ENCODE measurements at places on chromosomes 2 and 18. TPM values are rescaled to one million over a fixed set of nuclear protein-coding genes. Genes with fewer than 3 reads are reported as not detected.
A peak's percentile ranks its signal among the peaks of the same experiment; 100 is the strongest.

DNA sequence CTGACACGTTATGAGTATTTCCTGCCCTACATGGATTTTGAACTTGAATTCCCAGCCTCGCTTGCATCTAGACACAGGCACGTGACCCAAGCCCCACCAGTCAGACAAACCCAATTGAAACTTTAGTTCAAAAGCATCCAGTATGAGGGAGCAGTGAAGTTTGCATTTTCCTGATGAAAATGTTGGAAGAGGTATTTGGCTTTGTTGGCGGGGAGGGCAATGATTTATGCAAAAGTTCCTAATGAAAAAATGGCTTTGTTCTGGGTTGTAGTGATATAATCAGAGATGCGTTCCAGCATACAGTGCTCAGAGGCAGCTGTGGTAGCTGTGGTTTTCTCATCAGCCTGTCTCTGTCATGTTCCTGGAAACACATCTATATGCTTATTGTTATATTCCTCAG, 36.8 kb upstream of the CPS1 start:
- H3K4me3 ChIP-seq = no peak overlapping the region
- no peak for DNase-seq
- no peak overlapping the region for H3K27ac ChIP-seq
- no peaks in the 10 kb centered on the region for H3K36me3 ChIP-seq
- H3K27me3 ChIP-seq = no peaks in the 10 kb centered on the region

DNA sequence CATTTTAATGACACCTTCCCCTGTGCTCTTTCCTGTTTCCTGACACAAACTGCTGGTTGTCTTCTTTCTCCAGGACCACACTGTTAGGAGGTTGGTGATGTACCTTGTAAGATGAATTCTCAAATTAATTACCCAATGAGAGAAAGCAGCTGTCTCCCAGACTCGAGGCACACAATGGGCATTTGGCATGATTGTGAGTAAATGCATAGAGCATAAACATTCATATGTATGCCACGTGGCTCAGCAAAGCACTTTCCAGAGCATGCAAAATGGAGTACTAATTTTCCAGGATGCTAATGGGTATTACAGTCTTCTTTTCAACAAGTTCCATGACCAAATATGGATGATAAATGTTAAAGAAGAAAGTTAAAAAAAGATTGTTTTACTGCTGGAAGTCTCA, 235.2 kb upstream of the KLHL29 start:
- no peaks in the 10 kb centered on the region for H3K36me3 ChIP-seq
- DNase-seq = no peak
- H3K4me1 ChIP-seq = peaks cover 9% of the 10 kb centered on the region
- H3K27ac ChIP-seq = no peak overlapping the region

DNA sequence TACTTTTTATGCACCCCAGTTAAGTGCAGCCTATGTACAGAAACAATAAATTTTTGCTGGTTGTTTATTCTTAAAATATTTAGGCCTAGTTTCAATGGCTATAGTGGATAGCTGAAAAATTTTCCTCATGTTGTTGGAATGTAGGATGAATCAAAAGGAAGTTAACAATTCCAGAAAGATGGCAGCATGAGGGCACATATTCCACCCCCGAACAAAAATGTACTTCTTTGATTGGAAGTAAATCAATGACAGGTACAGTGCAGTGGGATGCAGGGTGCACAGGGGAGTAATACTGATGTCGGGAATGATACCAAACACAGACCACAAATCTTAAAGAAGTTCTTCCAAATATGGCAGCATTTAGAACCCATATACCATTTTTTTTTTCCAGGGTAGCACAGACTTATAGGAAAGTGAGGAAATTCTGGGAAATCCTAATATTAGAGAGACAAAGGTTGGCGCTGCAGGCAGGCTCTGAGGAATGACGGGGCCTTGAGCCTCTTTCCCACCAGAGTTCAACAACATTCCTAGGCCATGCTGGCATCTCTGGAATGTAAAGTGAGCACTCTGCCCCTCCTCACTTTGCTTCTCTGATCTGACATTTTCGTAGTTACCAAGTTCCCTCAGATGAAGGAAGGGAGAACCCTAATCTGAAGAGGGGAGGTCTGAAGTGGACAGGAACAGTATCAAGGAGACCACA, 36.6 kb upstream of the IKZF2 start:
- H3K27me3 ChIP-seq = no peaks in the 10 kb centered on the region
- peak; percentile 72 for DNase-seq
- peaks cover 12% of the 10 kb centered on the region for H3K36me3 ChIP-seq
- H3K27ac ChIP-seq = peak overlapping the region; percentile 100

DNA sequence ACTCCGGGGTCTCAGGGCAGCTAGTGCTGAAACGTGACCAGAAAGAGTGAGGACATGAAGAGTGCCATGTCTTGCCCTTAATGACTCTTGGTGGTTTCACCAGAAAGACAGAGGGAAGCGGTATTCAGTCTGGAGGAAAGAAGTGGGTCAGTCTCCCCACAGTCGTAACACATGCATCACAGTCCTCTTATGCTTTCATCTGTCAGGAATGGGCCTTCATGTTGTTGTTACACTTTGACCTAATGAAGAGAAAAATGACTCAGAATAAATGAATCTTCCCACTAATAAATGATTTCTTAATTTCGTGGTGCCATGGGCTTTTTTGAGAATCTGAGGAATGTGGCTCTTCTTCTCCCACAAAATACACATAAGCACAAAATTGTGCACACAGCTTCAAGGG, 103.2 kb downstream of the SLC8A1 start:
- no peak overlapping the region for H3K4me3 ChIP-seq
- DNase-seq = no peak
- H3K27ac ChIP-seq = no peak overlapping the region
- H3K4me1 ChIP-seq = no peaks in the 10 kb centered on the region
- H3K36me3 ChIP-seq = no peaks in the 10 kb centered on the region

DNA sequence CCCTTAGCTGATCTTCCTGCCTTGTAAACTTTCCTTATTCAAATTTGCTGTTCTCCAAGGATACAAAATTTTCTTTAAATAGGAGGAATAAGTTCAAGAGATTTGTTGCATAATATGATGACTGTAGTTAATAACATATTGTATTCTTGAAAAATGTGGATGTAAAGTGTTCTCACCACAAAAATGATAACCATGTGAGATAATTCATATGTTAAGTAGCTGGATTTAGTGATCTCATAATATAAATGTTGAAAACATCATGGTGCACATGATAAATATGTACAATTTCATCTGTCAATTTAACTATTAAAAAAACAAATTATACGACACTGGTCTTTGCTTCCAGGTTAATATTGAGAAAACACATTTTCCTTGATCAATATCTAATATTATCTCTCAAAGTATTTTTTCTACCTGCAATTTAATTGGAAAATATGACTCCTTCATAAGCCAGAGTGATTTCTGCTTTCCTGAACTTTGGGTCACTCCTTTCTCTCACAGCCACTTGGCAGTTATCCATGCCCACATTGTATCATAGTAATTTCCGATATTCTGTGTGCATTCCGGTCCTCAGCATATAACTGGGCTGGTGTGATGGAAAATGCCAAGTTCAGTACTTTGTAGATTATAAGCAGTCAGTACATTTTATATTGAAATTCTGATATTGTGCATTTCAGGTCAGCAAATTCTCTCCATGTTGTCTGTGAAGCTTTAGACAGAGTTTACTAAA, 152.6 kb downstream of the GULP1 start:
- peaks cover 47% of the 10 kb centered on the region for H3K4me1 ChIP-seq
- DNase-seq = no peak
- H3K4me3 ChIP-seq = no peak overlapping the region
- H3K27ac ChIP-seq = no peak overlapping the region
- no peaks in the 10 kb centered on the region for H3K27me3 ChIP-seq
- H3K36me3 ChIP-seq = peaks cover 9% of the 10 kb centered on the region

DNA sequence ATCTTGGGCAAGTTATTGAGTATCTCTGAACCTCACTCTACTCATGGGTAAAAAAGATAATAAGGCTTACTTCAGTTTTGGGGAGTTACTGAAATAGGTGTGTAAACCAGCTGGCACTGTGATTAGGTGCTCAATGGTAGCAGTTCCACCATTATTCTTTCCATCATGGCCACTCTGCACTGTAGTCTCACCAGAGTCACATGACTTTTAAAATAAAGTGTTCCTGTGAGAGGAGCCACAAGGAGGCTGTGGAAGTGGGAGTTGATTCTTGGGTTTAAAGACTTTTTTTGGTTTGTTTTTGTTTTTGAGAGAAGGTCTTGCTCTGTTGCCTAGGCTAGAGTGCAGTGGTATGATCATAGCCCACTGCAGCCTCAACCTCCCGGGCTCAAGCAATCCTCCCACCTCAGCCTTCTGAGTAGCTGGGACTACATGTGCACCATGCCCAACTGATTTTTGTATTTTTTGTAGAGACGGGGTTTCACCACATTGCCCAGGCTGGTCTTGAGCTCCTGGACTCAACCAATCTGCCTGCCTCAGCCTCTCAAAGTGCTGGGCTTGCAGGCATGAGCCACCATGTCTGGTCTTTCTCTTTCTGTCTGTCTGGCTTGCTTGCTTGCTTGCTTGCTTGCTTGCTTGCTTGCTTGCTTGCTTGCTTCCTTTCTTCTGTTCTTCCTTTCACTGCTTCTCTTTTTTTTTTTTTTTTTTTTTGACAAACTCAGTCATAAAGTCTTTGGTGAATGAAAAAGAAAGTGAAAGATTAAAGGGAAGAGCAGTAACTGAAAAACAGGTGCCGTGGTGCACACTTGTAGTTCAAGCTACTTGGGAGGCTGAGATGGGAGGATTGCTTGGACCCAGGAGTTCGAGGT, 21.2 kb upstream of the ACVR1 start:
- H3K27me3 ChIP-seq = peaks cover 13% of the 10 kb centered on the region
- no peak for DNase-seq
- no peak overlapping the region for H3K4me3 ChIP-seq
- no peaks in the 10 kb centered on the region for H3K36me3 ChIP-seq
- peaks cover 37% of the 10 kb centered on the region for H3K4me1 ChIP-seq

Gene CTIF
- 28.5 TPM for total RNA-seq

- no peaks in the 10 kb centered on the region for H3K36me3 ChIP-seq
- no peak overlapping the region for H3K27ac ChIP-seq
- H3K27me3 ChIP-seq = no peaks in the 10 kb centered on the region
- peaks cover 9% of the 10 kb centered on the region for H3K4me1 ChIP-seq
- DNase-seq = no peak
- H3K4me3 ChIP-seq = no peak overlapping the region
Measured at GRCh38 chr2:20418519-20418918, 28.4 kb upstream of the RHOB start.

DNA sequence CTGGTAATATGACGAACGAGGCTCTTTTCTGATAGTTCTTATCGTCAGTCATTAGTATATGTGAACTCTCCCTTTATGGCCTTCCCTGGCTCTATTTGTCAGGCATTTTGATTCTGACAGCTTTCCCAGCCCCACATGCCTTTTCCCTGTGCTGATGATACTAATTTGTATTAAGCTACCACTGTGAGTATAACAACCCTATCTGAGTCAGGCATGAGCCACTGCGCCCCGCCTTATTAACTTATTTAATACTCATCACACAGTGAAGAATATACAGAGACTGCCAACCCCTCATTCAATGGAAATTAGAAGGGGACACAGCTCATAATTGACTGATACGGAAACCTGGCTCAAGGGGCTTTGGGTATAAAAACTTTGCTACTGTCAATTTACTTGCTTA, 140.0 kb downstream of the NETO1 start:
- DNase-seq = no peak
- no peaks in the 10 kb centered on the region for H3K27me3 ChIP-seq
- no peaks in the 10 kb centered on the region for H3K36me3 ChIP-seq
- peaks cover 5% of the 10 kb centered on the region for H3K4me1 ChIP-seq
- H3K4me3 ChIP-seq = no peak overlapping the region

GRCh38 chr18:49863769-49864621, 50.7 kb upstream of the ACAA2 start:
- H3K27ac ChIP-seq = no peak overlapping the region
- H3K4me1 ChIP-seq = no peaks in the 10 kb centered on the region
- peaks cover 3% of the 10 kb centered on the region for H3K36me3 ChIP-seq
- H3K27me3 ChIP-seq = no peaks in the 10 kb centered on the region

DNA sequence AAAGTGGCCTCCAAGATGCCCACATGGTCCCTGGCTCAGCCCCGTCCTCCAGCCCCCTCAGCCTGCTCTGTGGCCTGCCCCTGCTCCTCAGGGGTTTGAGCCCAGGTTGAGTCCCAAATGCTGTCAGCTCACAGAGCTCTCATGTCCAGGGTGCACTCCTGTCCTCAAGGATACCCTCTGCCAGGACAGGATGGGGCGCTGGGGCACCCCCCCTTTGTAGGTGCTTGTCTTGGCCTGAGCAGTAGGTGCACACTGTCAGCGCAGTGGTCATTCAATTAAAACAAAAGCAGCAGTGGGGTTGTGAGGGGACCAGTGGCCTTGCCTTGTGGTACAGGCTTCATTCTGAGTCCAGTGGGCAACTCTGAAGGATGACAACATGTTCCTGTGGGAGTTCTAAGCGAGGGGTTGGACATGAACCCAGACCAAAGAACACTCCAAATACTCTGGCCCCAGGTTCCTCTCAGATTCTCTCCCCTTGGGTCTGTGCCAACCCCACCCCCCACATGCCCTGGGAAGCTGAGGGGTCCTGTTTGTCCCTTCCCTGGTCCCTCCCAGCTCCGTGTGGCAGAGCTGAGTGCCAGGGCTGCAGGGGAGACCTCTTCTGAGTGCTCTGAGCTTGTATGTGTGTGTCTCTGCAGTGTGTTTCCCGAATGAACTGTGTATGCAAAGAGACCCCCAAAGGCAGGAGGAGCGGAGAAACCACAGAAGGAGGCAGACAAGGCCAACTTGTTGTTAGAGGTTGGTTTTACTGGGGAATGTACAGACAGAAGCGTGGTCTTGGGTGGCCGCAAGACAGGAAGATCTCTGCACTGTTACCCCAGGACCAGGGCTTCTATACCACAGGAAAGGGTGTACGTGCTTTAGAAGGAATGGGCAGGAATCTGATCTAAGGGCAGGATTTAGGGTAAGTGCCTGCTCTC, 155.6 kb upstream of the HS6ST1 start:
- peaks cover 4% of the 10 kb centered on the region for H3K4me1 ChIP-seq
- H3K27ac ChIP-seq = no peak overlapping the region
- no peaks in the 10 kb centered on the region for H3K27me3 ChIP-seq

DNA sequence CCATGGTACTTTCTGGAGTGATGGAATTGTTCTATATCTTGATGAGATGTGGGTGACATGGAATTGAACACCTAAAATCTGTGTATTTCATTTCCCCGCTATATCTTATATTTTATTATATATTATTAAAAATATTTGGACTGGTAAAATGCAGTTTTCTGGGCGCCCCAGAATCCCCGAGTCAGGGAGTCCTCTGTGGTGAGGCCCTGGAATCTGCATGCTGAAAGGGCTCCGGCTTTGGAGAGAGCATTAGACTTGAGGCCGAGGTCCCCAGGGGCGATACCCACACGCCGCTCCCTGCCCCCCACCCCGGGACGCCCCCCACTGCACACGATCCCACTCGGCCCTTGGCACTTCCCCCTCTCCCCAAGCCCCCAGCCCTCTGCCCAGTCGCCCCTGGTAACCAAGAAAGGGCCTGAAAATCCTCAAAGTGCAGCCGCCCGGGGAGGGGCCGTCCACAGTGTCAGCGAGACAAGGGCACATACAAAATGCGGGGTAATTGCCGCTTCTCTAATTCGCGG, 126.0 kb downstream of the ZFP36L2 start:
- no peak overlapping the region for H3K27ac ChIP-seq
- H3K36me3 ChIP-seq = peaks cover 8% of the 10 kb centered on the region
- H3K4me1 ChIP-seq = peaks cover 23% of the 10 kb centered on the region
- peaks cover 34% of the 10 kb centered on the region for H3K27me3 ChIP-seq
- peak overlapping the region; percentile 49 for H3K4me3 ChIP-seq
- DNase-seq = no peak

- peak overlapping the region; percentile 92 for H3K27ac ChIP-seq
- peak overlapping the region; percentile 91 for H3K4me3 ChIP-seq
- H3K27me3 ChIP-seq = no peaks in the 10 kb centered on the region
- no peaks in the 10 kb centered on the region for H3K36me3 ChIP-seq
- peaks cover 51% of the 10 kb centered on the region for H3K4me1 ChIP-seq
- peak; percentile 51 for DNase-seq
Measured at GRCh38 chr2:183037553-183038340, 510 bp downstream of the NCKAP1 start.

Measured in WTC11 (cell line).